Lower leg skin (tissue), 4 donors: ENCODE measurements at places on chromosomes 6 and 20. TPM values are rescaled to one million over a fixed set of nuclear protein-coding genes. Genes with fewer than 3 reads are reported as not detected.

SCGN gene
- not detected for total RNA-seq

IL17F gene
- not detected for total RNA-seq

TFEB gene
- total RNA-seq: 20.9 TPM

FNDC11 gene
- not detected for total RNA-seq

MLIP gene
- total RNA-seq: 20.6 TPM

FNDC1 gene
- 1.3 TPM for total RNA-seq

NOTCH4 gene
- total RNA-seq: 6.3 TPM
